CD8-positive, alpha-beta memory T cell (primary cell): ENCODE measurements at places on chromosomes 4 and X. TPM values are rescaled to one million over a fixed set of nuclear protein-coding genes. Genes with fewer than 3 reads are reported as not detected.
A peak's percentile ranks its signal among the peaks of the same experiment; 100 is the strongest.

BEND2 gene
- not detected for total RNA-seq

FRMPD3 gene
- total RNA-seq, result 0.24 TPM

SSX3 gene
- not detected for total RNA-seq

HMGB2 gene
- total RNA-seq, result 342 TPM

CXCL11 gene
- not detected for total RNA-seq

SPANXN3 gene
- not detected for total RNA-seq

PAGE5 gene
- total RNA-seq, result 1.3 TPM

FATE1 gene
- not detected for total RNA-seq

ZBTB49 gene
- 7.9 TPM for total RNA-seq

DNA sequence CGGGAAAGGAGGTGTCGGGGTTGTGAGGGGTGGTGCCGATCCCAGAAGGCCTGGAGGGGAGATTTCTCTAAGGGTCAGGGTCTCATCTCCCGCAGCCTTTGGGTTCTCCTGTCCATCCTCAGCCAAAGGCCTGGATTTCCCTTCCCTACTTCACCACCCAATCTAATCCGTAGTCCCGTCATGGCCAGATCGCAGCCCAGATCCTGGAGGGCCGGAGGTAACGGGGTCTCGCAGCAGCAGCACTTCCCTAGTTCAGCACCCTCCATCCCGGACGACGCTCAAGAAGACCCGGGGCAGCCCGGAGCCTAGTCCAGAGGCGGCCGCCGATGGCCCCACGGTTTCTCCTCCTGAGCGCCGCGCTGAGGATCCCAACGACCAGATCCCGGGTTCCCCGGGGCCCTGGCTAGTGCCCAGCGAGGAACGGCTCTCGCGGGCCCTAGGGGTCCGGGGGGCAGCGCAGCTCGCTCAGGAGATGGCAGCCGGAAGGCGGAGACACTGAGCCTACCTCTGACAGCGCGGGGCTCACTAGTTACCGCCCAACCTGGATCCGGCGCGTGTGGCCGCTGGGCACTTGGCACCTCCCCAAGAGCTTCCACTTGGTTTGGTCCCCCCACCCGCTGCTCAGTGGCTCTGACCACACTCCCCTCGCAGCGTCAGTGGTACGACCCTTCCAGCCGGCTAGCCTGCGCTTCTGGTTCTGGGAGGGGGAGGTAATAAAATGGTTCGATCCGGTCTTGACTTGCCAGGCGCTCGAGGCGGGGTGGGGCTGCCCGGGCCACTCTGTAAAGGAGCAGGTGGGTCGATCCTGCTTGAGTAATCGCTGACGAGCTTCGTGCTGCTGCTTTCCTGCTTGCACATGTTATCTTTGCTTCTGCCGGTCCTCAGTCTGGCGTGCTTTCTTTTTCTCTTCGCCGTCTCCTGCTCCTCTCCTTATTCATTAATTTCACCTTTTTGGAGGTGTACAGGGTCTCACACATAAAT is 3.6 kb downstream of the MAGIX start:
- peak overlapping the region; percentile 79 for H3K27ac ChIP-seq
- H3K4me3 ChIP-seq, result peak overlapping the region; percentile 50
- no peaks in the 10 kb centered on the region for H3K27me3 ChIP-seq
- H3K36me3 ChIP-seq, result no peaks in the 10 kb centered on the region
- H3K4me1 ChIP-seq, result peaks cover 16% of the 10 kb centered on the region

- no peak for DNase-seq
- H3K36me3 ChIP-seq, result no peaks in the 10 kb centered on the region
- H3K4me1 ChIP-seq, result no peaks in the 10 kb centered on the region
- H3K27me3 ChIP-seq, result no peaks in the 10 kb centered on the region
- H3K4me3 ChIP-seq, result no peak overlapping the region
These were observed 363.4 kb upstream of the BOD1L1 start for GRCh38 chr4:13990596-13991589.

DNA sequence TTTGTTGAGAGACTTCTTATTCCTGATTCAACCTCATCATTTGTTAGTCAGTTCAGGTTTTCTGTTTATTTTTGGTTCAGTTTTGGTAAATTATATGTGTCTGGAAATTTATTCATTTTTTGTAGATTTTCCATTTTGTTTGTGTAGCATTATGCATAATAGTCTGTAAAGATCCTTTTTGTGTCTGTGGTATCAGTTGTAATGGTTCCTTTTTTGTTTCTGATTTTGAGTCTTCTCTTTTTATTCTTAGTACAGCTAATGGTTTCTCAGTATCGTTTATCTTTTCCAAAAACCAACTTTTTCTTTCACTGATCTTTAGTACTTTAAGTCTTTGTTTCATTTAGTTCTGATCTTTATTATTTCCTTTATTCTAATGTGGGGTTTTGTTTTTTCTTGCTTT is 61.4 kb downstream of the NWD2 start:
- no peak for DNase-seq
- H3K27ac ChIP-seq, result no peak overlapping the region
- H3K27me3 ChIP-seq, result no peaks in the 10 kb centered on the region
- no peaks in the 10 kb centered on the region for H3K36me3 ChIP-seq
- no peak overlapping the region for H3K4me3 ChIP-seq

- H3K27me3 ChIP-seq, result no peaks in the 10 kb centered on the region
- H3K36me3 ChIP-seq, result no peaks in the 10 kb centered on the region
- H3K4me1 ChIP-seq, result no peaks in the 10 kb centered on the region
- no peak overlapping the region for H3K27ac ChIP-seq
- no peak overlapping the region for H3K4me3 ChIP-seq
These were observed 30.3 kb downstream of the NSDHL start for GRCh38 chrX:152861116-152861515.

- H3K27me3 ChIP-seq, result no peaks in the 10 kb centered on the region
- no peak overlapping the region for H3K4me3 ChIP-seq
- no peak for DNase-seq
- H3K36me3 ChIP-seq, result no peaks in the 10 kb centered on the region
- H3K27ac ChIP-seq, result no peak overlapping the region
These were observed 3.2 kb downstream of the THAP9 start for GRCh38 chr4:82903737-82904136.

- H3K27me3 ChIP-seq, result no peaks in the 10 kb centered on the region
- H3K4me1 ChIP-seq, result no peaks in the 10 kb centered on the region
- H3K4me3 ChIP-seq, result no peak overlapping the region
- no peak for DNase-seq
- H3K36me3 ChIP-seq, result no peaks in the 10 kb centered on the region
These were observed 123.2 kb upstream of the IGFBP7 start for GRCh38 chr4:57233386-57233785.

GRCh38 chrX:66008328-66008970 is 31.4 kb downstream of the VSIG4 start:
- peak overlapping the region; percentile 33 for H3K27ac ChIP-seq
- peaks cover 59% of the 10 kb centered on the region for H3K4me1 ChIP-seq
- no peak overlapping the region for H3K4me3 ChIP-seq
- no peaks in the 10 kb centered on the region for H3K27me3 ChIP-seq
- DNase-seq, result no peak
- H3K36me3 ChIP-seq, result no peaks in the 10 kb centered on the region

- no peak overlapping the region for H3K27ac ChIP-seq
- H3K4me1 ChIP-seq, result no peaks in the 10 kb centered on the region
- no peak overlapping the region for H3K4me3 ChIP-seq
- H3K36me3 ChIP-seq, result no peaks in the 10 kb centered on the region
- no peak for DNase-seq
These were observed 83.5 kb upstream of the SPIN4 start for GRCh38 chrX:63434665-63435064.

DNA sequence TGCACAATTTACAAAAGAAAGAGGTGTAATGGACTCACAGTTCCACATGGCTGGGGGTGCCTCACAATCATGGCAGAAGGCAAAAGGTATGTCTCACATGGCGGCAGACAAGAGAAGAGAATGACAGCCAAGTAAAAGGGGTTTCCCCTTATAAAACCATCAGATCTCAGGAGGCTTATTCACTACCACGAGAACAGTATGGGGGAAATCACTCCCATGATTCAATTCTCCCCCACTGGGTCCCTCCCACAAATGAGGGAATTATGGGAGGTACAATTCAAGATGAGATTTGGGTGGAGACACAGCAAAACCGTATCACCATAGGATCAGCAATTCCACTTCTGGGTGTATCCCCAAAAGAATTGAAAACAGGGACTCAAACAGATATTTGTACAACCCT is 97.5 kb upstream of the STX18 start:
- no peak for DNase-seq
- H3K4me3 ChIP-seq, result no peak overlapping the region
- no peak overlapping the region for H3K27ac ChIP-seq
- H3K4me1 ChIP-seq, result no peaks in the 10 kb centered on the region
- H3K36me3 ChIP-seq, result no peaks in the 10 kb centered on the region

GRCh38 chr4:10048941-10049697 is 27.8 kb upstream of the SLC2A9 start:
- H3K4me3 ChIP-seq, result no peak overlapping the region
- H3K27me3 ChIP-seq, result no peaks in the 10 kb centered on the region
- no peak overlapping the region for H3K27ac ChIP-seq
- no peaks in the 10 kb centered on the region for H3K36me3 ChIP-seq
- H3K4me1 ChIP-seq, result no peaks in the 10 kb centered on the region

DNA sequence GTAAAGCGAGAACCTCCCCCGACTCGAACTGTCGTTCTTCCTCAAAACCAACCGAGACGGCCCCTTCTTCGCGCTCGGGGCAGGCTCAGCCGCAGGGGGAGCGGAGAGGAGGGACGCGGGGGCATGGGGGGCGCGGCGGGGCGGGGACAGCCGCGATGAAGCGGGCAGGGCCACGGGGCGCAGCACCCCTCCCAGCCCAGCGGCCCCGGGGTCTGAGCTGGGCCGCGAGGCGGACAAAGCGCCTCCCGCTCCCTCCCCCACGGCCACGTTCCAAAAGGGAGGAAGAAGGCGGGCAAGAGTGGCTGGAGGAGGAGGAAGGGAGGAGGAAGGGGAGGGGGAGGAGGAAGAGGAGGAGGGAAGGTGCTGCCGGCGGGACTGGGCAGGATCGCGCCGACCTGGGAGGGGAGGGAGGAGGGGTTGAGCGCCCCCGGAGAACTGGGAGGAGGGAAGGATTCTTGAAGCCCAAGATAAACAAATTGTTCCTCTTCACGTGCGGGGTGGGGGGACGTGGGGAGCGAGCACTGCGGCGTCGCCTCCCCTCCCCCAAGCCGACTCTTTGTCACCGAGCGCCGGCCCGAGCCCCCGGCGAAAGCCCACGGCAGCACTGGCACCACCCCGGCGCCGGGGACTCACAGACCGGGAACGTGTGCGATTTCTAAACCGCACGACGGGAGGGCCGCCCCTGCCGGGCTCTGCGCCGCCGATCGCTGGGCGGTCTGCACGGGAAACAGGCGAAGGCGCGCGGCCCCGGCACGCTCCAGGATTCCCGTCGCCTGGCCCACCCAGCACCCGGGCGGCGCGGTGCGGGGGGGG is 2.9 kb downstream of the MAML3 start:
- peak overlapping the region; percentile 95 for H3K4me3 ChIP-seq
- H3K4me1 ChIP-seq, result no peaks in the 10 kb centered on the region
- peak; percentile 80 for DNase-seq
- H3K36me3 ChIP-seq, result no peaks in the 10 kb centered on the region
- no peak overlapping the region for H3K27ac ChIP-seq

GRCh38 chr4:41217020-41217333 is 2.6 kb upstream of the APBB2 start:
- H3K27me3 ChIP-seq, result peaks cover 11% of the 10 kb centered on the region
- no peak overlapping the region for H3K4me3 ChIP-seq

DNA sequence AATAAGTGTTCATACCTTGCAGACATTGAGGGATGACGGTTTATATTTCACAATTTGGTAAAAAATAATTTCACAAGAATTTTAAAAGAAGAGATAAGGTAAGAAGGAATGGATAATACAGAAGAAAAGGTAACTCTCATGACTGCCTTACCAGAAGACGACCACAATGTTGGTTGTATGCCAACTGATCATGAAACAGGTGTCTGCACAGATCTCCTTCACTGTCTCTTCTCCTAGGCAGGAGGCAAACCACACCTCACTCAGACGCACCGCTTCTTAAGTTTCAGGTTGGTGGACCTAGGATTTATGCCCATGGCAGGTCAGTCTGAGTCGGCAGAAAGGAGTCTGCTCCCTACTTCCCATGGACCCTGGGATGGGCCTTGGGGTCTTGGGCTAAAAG is 177.2 kb downstream of the VSIG4 start:
- H3K27ac ChIP-seq, result no peak overlapping the region
- H3K4me3 ChIP-seq, result no peak overlapping the region
- H3K36me3 ChIP-seq, result no peaks in the 10 kb centered on the region
- no peaks in the 10 kb centered on the region for H3K27me3 ChIP-seq

DNA sequence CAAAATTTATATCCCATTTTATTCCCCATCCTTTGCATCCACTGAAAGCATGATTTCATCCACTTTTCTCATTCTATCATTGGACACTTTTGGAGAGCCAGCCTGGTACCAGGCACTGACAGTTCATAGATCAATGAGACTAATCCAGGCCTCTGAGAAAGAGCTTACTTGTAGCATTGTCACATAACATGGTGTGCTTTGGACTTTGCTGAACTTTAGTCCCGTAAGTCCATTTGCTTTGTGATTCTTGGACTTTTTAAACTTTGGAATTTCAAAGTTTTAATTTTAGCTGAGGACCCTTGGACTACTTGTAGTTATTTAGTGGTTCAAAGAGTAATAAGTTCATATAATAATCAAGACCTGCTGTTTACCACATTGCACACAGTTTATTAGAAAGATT is 11.5 kb downstream of the LIAS start:
- peaks cover 4% of the 10 kb centered on the region for H3K4me1 ChIP-seq
- H3K36me3 ChIP-seq, result peaks cover 7% of the 10 kb centered on the region
- no peaks in the 10 kb centered on the region for H3K27me3 ChIP-seq
- no peak overlapping the region for H3K4me3 ChIP-seq
- no peak overlapping the region for H3K27ac ChIP-seq
- DNase-seq, result no peak

GRCh38 chr4:16606691-16607090 is 291.8 kb downstream of the LDB2 start:
- H3K4me3 ChIP-seq, result no peak overlapping the region
- H3K27me3 ChIP-seq, result no peaks in the 10 kb centered on the region
- no peaks in the 10 kb centered on the region for H3K36me3 ChIP-seq
- no peak for DNase-seq
- H3K4me1 ChIP-seq, result no peaks in the 10 kb centered on the region

DNA sequence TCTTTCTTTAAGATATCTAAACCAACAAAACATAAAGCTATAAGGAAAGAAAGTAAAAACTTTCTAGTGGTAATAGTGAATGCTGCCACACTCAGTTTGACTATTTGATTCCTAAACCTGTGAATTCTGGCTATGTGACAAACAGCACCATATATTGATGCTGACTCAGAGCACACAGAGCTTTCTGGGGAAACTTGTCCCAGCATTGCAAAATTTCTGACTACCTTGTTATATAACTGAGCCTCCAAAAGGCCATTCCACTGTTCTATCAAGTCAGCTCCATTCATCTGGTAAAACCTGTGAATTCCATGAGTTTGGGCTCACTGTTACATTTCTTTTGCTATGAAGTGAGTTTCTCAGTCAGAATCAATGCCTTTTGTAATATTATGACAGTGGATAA is 1229.7 kb downstream of the PCDH18 start:
- DNase-seq, result no peak
- no peaks in the 10 kb centered on the region for H3K4me1 ChIP-seq
- H3K36me3 ChIP-seq, result no peaks in the 10 kb centered on the region
